ENCODE measurements at places on chromosomes 5 and 9.
A peak's percentile ranks its signal among the peaks of the same experiment; 100 is the strongest.

GRCh38 chr5:124055751-124056150 is 543.8 kb downstream of the CSNK1G3 start:
- DNase-seq = no peak

DNA sequence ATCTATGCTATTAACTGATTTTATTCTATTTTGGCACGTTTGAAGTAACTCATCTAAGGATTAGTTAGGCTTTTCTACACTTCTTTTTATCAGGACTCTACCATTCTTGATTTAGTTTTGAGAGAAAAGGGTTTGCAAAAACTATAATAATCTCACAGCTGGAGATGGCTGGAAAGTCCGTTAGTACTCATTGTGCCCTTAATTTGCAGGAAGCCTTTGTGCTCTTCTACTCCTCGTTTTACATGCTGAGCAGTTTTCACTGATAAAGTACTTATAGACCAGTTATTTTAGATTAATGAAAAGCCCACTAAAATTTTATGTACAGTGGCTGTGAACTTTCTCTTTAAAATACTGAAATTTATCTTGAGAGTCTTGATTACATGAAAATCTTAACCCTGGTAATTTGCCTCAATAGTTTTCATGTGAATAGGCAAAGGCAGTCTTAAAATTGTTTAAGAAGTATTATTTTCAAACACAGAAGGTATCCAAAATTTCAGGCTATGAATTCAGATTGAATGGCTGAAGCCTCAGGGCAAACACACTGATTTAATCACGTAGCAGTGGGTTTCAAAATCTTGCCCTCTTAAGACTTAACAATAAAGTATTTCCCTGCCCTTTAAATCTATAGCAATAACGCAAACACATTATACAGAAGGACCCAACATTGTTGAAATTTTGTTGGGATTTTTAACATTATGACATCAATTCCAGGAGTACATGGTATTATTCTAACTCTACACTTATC is 18.6 kb downstream of the MLLT3 start:
- DNase-seq = no peak

DNA sequence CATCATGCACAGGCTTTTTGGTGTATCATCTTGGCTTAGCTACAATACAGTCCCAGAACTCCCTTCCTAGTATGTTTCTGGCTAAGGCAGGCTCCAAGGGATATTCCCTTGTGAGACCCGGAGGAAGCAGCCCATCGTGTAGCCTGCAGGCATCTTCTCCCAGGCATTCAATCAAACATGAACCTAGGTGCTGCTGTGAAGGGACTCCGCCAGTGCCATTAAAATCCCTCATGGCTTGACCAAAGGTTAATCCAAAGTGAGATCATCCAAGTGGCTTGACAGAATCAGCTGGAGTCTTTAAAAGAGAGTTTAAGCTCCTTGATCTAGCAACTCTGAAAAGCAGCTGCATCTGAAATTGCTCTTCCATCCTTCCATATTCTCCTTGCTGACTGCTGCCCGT is 333.9 kb downstream of the DIRAS2 start:
- DNase-seq = no peak

DNA sequence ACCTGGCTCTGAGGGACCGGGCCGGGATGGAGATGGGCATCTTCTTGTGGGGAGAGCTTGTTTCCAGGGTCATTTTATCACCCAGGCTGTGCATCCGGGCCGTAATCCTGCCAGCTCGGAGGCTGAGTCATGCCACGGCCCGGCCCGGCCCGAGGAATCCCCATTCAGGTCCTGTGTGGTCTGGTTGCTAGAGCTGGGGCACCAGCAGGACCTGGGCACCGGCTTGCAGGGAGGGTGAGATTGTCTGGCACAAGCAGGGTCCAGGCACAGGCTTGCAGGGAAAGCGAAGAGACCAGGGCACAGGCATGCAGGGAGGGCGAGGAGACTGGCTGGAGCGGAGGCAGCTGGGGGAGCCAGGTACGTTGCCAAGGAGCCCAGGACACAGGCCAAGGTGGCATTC is 106.8 kb downstream of the RXRA start:
- no peak for DNase-seq

- no peak for DNase-seq
Observed at GRCh38 chr5:123157791-123158581, 68.9 kb downstream of the PRDM6 start.

- DNase-seq = no peak
Observed at GRCh38 chr9:22244139-22245011, 202.2 kb upstream of the DMRTA1 start.

DNA sequence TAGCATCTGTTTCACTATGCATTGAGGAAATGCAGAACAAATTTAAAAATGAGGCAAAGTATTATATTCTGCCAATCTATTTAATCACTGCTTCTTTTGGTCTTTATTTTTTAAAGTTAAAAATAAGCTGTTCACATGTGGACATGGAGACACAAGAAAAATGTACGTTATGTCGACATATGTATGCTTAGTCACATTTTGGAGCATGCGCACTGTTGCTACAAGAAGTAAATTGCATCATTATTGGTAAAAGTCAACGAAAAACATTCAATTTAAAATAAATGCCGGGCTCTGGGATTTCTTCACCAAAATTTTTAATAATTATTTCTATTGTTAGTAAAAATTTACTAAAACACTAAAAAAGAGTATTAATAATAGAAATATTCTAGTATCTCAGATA is 876.3 kb upstream of the CTNND2 start:
- no peak for DNase-seq

GRCh38 chr5:15823398-15823797 is 323.4 kb downstream of the FBXL7 start:
- no peak for DNase-seq

DNA sequence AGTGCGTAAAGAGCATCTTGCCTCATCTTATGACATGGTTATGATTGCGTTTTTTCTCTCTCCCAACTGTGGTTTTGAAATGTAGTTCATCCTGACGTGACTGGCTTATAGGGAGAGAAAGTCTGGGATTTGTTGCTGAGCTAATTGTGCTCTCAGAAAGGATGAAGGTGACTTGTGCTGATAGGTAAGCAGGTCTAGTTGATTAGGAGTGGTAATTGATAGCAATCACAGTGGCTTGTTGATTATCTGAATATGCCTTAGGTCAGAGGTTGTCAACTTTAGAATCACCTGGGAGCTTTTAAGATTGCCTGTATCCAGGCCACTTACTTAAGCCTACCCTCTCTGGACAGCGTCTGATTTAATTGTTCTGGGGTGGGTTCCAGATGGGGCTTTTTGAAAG is 117.8 kb downstream of the TLE4 start:
- no peak for DNase-seq

GRCh38 chr9:91488341-91488740 is 64.7 kb upstream of the NFIL3 start:
- DNase-seq = no peak

- DNase-seq = no peak
Observed at GRCh38 chr9:113600023-113600823, 136.7 kb downstream of the RGS3 start.

GRCh38 chr5:142954455-142954854 is 184.3 kb downstream of the ARHGAP26 start:
- no peak for DNase-seq

- no peak for DNase-seq
Observed at GRCh38 chr5:178241688-178242231, 9.2 kb upstream of the PHYKPL start.

DNA sequence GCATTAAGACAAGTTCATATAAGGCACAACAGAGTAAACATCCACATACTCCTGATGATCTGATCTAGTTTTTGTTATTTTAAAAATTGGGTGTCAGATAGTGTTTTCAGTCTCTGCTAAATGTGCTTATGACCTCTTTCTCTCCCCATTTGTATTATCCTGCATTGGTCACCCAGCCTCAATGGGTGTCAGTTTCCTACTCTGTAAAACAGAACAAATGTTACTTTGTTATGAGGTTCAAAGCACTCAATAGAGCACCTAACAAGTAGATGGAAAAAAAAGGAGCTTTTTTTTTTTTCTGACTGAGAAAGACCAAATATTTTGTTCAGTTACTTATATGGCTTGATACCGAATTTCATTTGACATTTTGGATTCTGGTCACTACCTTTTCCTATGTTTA is 33.6 kb upstream of the RASGRF2 start:
- DNase-seq = no peak

GRCh38 chr5:79699763-79700400 is 10.2 kb downstream of the CMYA5 start:
- no peak for DNase-seq

DNA sequence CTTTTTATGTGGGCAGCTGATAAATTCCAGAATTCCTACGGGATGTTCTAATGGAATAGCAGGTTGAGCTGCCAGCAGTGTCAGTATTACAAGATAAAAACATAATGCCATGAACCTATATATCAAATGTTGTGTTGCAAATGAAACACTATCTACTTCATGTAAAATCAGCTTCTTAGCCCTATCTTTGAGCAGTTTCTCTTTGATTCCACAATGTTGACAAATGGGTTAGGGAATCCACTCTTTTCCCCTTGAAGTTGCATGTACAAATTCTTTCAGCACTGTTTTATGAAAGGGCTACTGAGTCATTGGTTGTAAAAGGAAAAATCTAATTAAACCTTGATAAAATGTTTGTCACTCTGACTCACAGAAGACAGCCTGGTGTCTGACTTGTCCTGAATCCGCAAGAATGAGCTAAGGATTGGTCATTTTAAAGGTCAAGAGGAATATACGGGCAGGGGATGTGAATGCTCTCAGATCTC is 950.6 kb upstream of the NUDT12 start:
- DNase-seq = no peak

- no peak for DNase-seq
Observed at GRCh38 chr5:167413506-167413905, 877.9 kb upstream of the WWC1 start.

DNA sequence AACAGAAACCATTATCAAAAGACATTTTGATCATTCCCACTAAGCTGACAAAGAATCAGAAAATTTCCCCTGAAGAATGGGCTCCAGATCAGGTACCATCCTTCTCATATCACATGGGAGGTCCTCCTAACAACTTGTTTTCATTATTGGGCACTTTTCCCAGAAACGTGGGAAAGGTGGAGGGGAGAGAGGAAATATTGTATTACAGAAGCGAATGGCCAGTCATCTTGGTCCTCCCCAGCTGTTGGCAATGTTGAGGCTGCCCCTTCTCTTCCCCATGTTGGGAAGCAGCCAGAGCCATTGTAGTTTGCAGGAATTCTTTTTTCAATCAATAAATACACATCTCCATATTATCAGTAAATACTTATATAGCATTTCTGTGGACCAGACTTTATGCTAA is 126.2 kb upstream of the ZNF608 start:
- DNase-seq = no peak

DNA sequence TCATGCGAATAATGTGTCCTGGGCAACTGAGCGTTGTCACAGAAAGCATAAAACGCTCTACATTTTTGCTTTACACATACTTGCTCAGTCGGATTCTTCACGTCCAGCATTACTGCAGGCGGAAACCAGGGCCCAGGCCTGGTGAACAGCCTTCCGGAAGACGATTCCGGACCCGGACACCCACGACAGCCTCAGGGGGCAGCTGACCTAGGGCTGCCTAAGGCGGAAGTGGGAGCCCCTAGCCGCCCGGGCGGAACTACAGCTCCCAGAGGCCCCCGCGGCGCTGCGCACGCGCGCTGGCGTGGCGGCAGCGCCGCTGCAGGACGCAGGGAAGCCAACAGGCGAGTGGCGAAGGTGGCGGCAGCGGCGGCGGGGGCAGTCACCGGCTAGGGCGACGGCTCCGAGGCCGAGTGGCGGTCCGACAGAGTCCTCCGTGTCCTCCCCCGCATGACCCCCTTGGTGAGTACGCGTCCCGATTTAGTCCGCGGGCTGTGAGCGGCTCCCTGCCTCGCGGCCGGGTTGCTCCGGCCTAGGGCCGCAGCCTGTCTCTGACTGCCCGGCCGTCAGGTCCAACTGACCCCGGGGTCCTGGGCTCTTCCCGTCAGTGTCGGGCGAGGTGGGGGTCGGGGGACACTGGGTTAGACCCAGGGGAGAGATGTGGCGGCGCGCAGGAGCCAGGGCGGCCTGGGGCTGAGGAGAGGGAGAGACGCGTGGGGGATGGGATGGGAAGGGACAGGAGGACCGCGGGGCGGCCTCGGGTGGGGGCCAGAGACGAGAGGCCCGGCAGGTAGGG is at the start of gene GAPVD1:
Gene GAPVD1, plus strand, starts transcription at position 326 of the 793 bp plus-strand sequence. CDS start 37,096 bp downstream, outside the sequence.
- DNase-seq = peak; percentile 73

- DNase-seq = no peak
Observed at GRCh38 chr9:131736431-131736830, 3.4 kb downstream of the RAPGEF1 start.

DNA sequence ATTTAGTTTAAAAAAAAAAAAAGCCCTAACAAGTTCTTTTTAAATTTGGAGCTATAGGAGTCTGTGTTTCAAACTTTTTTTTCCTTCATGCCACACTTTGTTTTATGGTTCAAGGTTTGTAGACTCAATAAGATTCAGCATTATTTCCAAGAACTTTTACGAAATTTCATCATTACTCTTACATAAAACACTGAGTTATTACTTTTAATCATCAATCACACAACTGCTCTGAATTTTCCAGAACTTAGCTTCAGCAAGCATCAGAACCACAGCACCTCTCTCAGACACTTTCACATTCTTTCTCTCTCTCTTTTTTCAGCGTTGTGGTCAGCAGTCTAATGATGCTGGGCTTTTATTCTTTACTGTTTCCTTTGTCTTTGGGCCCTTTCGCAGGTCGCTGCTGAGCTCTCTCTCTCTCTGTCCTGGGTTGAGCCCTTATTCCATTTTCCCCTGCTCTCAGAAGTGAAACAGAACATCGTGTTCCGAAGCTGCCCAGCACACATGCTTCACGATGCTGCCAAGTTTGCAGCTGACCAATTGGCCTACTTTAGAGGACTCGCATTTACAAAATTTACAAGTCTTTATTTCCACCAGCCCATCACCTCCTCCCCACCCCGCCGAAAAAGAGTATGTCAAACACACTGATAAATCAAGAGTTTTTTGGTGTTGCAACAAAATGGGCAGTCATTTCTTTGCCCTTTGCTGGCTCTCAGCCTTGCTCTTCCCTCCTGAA is 44.6 kb upstream of the PIK3R1 start:
- DNase-seq = no peak

DNA sequence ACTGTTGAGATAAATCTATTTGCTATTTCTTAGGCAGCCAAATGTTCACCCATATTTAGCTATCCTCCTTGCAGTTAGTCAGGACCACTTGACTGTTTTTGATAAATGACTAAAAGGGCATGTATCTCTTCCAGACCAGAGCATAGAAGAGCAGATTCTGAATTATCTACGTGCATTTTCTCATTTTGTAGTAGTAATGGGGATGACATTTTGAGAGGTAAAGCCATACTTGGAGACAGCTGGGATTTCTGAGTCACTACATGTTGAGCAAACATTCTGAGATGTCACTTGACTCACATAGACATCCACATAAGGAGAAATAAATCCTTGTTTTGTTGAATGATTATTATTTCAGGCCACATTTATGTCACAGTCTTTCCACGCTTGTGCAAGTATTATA is 297.6 kb downstream of the CDH10 start:
- DNase-seq = no peak

- DNase-seq = no peak
Observed at GRCh38 chr9:107750741-107751566, 261.4 kb upstream of the KLF4 start.

- no peak for DNase-seq
Observed at GRCh38 chr5:9516591-9516990, 29.3 kb downstream of the SEMA5A start.

Measured in stimulated activated CD8-positive, alpha-beta memory T cell treated with anti-CD3 and anti-CD28 coated beads, Interleukin-4, amount 100 ng/mL, for 1 hour (primary cell).